DMS 273 treated with DMSO at 0.1 percent for 48 hours (cell line): ENCODE measurements at places on chromosomes 7 and 10.
A peak's percentile ranks its signal among the peaks of the same experiment; 100 is the strongest.

GRCh38 chr10:122374859-122375678 is 561 bp downstream of the PLEKHA1 start:
- DNase-seq, result no peak

- DNase-seq, result no peak
Observed at GRCh38 chr7:73549176-73549575, 8.3 kb downstream of the BCL7B start.

GRCh38 chr10:122323941-122324675 is 50.4 kb upstream of the PLEKHA1 start:
- DNase-seq, result no peak

- DNase-seq, result no peak
Observed at GRCh38 chr10:59779756-59780533, 26.7 kb upstream of the MRLN start.

DNA sequence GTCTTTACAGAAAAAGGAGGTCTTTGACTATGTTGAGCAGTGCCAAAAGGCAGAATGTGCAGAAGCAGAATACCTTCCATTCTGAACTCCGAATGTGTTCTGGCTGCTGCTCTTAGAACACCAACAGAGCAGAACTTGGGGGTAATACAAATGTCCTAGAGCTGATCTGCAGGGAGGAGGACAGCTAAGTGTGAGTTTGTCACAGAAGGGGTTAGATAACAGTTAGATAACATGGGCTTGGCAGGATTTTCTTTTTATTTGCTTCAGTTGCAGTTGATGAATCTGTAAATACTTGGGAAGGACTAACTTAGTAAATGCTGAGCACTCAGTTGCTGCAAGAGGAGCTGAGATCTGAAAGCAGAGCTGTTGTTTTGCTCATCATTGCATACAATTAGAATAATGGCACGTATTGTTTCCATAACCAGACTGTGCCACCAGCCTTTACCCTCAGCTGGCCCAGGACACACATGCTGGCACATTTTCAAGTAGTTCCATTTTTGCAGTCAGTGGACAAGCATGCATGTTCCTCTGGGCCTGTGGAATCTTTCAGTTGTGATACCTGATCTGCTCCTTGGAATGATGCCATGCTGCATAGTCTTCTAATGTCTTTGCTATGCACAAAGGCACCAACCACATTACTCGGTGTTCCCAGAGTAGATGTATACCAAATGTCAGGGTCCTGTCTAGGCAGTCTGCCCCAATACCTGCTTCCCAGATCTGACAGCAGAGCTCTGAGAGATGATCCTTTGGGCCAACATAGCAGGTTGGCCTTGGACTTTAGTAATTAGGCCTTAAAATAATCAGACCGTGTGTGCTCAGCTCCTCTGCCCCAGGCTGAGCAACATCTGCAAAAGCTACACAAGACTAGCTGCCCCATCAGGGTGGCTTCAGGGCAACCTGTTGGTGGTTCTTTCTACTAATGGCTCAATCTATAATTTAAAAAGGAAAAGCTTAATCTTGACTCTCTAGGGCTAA is 55.7 kb downstream of the GSDME start:
- DNase-seq, result peak; percentile 67

- no peak for DNase-seq
Observed at GRCh38 chr10:28587270-28587969, 54.5 kb downstream of the WAC start.

- DNase-seq, result peak; percentile 6
Observed at GRCh38 chr10:102241444-102242117, at the start of gene PITX3. TSS of gene PITX3 (minus strand) at chr10:102241512. CDS start at chr10:102232080, 9,432 bp downstream.

DNA sequence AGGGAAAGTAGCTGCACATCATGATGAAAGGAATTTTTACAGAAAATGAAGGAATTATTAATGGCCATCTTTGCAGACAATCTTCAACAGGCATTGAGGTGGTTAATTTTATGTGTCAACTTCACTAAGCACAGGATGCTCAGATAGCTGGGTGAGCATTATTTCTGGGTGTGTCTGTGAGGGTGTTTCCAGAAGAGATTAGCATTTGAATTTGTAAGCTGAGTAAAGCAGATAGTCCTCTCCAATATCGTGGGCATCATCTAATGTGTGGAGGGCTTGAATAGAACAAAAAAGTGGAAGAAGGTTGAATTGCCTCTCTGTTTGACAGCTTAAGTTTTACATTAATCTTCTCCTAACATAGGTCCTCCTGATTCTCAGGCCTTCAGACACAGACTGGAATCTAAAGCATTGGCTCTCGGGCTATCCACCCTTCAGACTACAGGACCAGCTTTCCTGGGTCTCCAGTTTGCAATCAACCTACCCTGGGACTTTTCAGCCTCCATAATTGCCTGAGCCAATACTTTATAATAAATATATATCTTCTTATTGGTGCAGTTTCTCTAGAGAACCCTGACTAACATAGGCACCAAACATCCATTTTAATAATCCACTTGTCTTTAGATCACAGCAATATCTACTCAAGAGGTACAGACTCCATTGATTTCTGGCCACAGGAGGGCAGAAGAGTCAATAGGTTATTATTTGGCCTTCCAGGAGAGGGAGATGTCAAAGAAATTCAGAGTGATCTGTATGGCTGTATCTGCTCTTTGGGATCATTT is 10.5 kb upstream of the CRPPA start:
- no peak for DNase-seq

- DNase-seq, result no peak
Observed at GRCh38 chr7:4960363-4960762, 1.4 kb upstream of the MMD2 start.

DNA sequence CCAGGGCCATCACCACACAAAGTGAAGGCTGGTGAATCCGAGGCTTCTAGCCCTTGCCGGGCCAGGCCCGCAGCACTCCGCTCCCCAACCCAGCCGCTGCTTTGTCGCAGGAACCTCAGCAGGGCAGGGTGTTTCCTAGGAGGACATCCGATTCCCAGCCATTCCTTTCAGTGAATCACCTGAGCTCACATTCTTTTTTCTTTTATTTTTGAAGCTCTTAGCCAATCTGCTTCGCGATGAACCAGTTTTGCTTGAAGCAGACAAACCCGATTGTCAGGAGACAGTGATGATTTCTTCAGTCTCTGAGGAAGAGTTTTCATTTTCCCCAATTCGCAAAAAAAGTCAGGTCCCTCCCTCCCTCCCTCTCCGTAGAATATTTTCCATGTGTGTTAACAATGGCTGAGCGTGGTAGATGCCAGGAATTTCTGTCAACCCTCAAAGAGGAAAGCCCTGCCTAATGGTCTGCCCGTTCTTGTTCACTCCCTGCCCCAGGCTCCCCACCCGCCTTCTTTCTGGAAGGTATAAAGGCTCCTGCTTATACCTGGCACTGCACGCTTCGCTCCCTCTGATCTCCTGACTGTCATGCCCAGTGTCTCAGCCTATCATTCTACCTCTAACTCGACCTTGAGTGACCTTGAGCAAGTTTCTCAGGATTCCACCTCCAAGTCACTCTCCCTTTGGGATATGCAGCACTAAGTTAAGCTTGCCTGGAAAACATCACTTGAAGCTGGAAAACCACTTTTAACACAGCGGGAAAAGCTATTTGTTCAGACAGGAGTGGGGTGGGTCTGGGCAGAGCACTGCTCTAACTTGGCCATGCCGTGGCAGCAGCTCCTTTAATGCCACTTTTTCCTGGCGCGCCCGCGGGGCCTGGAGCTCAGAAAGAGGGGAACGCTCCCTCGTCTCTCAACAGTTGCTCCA is 35.1 kb downstream of the EGFR start:
- no peak for DNase-seq

- no peak for DNase-seq
Observed at GRCh38 chr7:69510114-69510513, 88.2 kb upstream of the AUTS2 start.

- DNase-seq, result no peak
Observed at GRCh38 chr7:79787096-79787495, 333.6 kb upstream of the MAGI2 start.

DNA sequence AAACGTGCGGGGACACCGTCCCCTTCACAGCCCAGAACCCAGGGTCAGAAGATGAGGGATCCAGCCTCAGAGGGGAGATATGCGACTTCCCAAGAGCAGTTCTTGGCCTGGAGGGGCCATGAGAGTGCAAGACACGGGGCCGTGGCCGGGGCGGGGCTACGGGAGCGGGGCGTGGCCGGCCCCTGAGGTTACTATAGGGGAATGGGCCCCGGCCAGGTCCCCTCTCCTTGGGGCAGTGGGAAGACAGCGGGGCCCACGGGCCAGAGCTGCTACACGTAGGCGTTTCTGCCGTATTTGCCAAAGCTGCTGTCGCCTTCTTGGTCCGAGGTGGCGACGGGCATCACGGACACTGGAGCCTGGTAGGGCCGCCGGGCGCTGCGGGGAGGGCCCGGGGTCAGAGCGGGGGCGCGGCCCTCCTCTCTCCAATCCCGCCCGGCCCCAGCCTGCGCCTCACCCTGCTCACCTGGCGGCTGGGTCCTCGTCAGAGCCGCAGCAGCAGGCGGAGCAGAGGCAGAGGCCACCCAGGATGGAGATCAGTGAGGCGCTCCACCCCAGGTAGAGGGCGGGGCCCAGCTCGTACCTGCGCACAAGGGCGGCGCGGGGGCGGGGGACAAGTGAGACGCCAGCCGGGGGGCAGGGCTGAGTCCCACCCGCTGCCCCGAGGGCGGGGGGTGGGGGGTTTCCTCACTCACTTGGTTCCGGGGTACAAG is 5.3 kb downstream of the CLDN15 start:
- no peak for DNase-seq

- DNase-seq, result no peak
Observed at GRCh38 chr10:132481690-132482089, 55.9 kb upstream of the INPP5A start.

DNA sequence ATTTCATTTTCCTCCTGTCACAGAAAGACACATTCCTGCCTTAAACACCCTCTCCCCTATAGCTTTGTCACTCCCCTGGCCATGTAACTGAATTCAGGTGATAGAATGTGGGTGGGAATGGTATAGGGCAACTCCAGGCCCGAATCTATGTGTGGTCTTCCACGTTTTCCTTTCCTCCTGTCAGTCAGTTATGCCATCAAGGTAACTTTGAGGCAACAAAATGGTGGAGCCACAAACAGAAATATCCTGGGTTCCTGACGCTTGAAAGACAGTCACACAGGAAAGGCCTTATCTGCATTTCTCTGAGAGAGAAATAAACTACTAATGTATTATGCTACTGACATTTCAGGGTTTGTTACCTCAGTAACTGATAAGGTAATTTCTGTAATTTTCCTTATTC is 326.8 kb downstream of the HPSE2 start:
- no peak for DNase-seq

DNA sequence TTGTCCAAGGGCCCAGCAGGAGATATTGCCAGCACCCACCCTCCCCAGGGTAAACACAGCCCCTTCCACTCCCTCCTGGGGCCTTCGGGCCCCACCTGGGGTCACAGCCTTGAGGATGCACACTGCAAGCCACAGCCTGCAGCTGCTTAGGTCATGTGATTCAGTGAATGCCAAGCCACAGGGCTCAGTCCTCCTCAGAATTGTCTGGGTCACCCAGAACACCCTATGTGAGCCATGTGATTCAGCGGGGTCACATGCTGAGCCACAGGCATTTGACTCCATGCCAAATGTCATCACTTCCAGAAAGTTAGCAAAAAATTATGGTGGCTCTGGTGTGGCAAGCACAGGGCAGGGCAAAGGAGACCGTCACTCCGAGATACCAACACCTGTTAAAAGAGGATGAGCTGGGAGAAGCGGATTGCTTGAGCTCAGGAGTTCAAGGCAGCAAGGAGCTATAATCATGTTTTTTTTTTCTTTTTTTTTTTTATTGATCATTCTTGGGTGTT is 17.2 kb upstream of the PSAP start:
- DNase-seq, result no peak

GRCh38 chr7:30323006-30323355 is 38.6 kb downstream of the ZNRF2 start:
- DNase-seq, result no peak

- DNase-seq, result no peak
Observed at GRCh38 chr7:158646766-158647474, 57.7 kb downstream of the NCAPG2 start.

DNA sequence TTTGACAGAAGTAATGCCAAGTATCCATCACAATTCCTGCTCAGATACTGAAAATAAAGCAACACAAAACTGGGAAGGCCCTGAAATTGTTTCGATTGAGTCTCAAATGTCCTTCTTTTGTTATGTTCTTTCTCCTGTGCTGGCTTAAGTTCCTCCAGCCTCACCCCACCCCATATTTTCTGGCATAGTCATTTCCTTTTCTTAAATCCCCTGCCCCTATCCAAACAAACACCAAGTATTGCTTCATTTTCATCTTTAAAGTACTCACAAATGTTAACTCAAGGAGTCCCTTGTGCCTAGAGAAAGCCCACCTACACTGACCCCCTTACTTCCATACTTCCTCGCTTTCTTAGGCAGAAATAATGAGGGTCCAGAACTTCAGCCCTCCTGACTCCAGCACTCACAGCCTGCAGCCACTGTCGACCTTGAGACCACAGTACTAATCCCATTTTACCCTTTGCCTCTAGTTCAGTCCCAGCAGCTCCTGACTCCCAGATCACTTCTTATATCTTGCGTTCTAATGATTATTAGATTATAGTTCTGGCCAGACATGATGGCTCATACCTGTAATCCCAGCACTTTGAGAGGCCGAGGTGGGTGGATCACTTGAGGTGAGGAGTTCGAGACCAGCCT is 73.2 kb upstream of the ST8SIA6 start:
- DNase-seq, result no peak

DNA sequence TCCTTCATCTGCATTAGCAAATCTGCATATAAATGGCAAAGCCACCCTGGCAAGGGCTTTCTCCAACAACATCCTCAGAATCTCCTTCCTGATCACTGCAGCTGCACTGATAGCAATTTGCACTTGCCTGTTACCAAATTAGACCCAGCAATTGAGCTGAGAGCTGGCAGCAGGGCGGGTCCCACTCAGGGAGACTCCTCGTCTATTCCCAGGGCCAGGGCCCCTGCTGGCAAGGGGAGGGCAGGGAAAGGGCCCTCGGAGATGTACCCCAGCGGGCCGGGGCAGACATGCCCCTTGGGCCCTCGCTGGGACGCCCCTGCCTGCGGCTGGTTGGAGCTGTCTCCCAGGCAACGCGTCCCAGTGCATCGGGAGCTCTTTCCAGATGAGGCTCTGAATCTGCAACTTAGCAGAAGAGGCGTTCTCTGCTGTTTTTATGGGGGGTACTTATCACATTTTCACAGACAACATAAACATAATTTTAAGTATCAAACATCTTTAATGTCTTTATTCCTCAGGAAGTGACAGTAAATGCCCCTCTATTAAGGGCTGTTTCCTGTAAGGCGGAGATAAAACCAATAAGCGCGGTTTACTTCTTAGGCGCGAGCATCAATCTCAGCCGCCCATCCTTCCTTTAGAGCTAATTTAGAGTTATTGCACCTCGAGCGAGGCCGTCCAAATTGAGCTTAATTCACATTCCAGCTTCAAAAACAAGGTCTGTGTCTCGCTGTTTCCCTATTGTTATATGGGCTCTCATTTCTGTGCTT is 249.0 kb upstream of the PPP2R2D start:
- no peak for DNase-seq
